ENCODE measurements at places on chromosomes 7 and 10.

DNA sequence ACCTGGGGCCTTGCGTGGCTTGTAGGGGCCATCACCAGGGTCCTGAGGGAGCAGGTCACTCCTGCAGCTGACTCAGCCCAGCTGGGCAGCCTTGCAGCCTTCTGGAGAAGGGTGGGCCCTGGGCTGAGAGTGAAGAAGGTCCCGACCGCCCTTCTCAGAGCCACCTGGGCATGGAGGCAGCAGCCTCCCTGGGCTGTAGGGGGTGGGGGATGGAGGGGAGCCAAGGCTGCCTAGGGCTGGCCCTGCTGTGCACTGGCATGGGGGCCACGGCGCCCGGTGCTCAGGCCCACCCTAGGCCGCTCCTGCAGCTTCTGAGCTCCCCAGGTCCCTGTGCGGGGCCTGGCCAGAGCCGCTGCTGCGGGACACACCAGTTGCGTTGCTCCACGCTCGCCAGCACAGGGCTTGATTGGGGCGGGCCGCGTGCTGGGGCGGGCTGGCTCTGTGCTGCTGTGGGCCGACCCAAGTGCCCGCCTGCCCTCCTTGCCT is 63.6 kb upstream of the NKX6-2 start:
- no peak for DNase-seq

DNA sequence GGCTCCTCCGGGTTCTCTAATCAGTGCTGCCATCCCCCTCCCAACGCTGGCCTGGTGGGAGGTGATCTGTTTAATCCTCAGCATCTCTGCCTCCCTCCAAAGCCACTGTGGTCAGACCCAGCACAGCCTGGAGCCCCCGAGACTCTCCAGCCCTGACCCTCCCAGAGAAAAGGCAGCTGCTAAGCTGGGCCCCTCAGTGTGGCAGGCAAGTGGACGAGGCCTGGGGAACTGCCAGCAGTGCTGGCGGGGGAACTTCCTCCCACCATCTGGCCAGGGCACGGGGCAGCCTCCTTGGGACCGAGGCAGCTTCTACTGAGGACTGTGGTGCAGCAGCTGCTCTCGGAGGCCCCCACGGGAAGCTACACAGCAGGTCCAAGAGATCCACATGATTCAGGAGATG is 51.1 kb downstream of the DPYSL4 start:
- no peak for DNase-seq

DNA sequence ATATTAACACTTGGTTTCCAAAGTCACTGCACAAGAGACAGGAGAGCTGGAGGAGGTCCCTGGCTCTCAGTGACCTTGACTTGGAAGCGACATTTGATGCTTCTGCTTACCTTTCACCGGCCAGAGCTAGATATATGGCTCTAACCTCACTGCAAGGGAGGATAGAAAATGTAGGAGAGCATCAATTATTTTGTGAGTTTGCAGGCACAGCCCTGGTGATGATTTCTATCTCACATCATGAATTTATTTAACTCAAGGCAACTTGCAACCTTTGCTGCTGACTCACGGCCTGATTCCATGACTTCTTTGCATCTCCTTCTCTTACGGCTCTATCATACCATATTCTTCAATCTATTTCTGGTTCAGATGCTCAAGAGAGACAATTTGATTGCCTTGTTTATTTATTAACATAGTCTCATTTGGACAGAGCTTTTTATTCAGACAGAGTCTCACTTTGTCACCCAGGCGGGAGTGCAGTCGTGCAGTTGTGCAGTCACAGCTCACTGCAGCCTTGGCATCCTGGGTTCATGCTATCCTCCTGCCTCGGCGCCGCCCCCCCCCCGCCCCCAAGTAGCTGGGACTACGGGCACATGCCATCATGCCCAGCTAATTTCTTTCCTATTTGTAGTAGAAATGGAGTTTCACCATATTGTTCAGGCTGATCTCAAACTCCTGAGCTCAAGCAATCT is 196.0 kb downstream of the REEP3 start:
- no peak for DNase-seq

DNA sequence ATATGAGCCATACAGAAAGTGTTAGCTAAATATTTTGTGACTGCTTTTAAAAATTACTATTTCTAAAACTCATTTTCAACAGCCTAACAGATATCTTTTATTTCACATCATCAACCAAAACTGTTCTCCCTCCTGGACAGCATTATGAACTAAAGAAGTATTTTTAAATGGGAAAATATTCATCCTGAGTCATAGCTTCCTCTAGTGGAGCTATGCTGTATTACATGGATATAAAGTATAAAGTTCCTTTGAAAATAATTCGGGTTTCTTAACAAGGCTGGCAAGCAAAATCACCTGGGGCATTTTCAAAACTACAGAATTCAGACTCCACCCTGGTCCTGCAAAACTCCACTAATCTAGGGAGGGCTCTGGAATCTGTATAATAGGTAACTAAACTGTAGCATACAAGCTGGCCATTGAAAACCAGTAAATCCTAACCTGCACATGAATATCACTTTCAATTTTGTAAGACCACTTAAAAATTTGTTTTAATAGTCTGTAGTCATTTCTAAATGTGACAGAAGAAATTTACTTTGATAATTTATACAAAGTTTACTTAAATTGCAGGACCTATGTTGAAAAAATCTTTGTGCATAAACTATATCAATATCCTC is 53.5 kb downstream of the SCIN start:
- no peak for DNase-seq

- DNase-seq = no peak
These were observed 630 bp downstream of the ZNF680 start for GRCh38 chr7:64562256-64562625.

Data from CD4-positive, alpha-beta T cell treated with Interleukin-15 for 1 hour (primary cell).